ENCODE measurements at places on chromosomes 6 and 20.
A peak's percentile ranks its signal among the peaks of the same experiment; 100 is the strongest.

- DNase-seq, result peak; percentile 48
Measured at GRCh38 chr20:35311409-35311808, 19.2 kb upstream of the FAM83C start.

DNA sequence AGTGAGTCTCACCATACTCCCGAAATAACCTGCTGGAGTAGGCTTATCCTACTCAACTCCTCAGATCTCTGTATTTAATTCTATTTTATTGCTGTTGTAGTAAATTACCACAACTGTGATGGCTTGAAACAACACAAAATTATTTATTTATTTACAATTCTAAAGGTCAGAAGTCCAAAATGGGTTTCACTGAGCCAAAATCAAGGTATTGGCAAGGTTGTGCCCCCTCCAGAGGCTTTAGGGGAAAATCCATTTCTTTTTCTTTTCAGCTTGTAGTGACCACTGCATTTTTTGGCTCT lies 869 bp upstream of the SLC17A2 start:
- DNase-seq, result no peak

DNA sequence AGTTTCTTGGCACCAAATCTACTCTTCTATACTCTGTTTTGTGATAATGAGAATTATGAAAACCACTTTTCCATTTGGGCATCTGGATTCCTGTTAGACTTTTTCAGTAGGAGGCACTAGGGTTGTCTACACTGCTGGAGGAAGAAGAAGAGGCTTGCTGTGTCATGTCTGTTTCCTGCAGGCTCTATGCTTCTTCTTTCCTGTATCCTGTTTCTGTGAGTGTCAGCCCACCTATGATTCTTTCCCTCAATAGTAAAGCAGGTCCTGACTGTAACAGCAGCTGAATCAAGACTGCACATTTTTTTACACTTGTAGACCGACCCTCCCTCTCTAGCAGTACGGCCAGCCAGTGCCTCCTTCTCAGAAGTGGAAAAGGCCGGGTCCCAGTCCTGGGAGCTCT lies 603.9 kb downstream of the HDGFL1 start:
- no peak for DNase-seq

- no peak for DNase-seq
Measured at GRCh38 chr20:62805711-62806382, 1.2 kb downstream of the OGFR start.

DNA sequence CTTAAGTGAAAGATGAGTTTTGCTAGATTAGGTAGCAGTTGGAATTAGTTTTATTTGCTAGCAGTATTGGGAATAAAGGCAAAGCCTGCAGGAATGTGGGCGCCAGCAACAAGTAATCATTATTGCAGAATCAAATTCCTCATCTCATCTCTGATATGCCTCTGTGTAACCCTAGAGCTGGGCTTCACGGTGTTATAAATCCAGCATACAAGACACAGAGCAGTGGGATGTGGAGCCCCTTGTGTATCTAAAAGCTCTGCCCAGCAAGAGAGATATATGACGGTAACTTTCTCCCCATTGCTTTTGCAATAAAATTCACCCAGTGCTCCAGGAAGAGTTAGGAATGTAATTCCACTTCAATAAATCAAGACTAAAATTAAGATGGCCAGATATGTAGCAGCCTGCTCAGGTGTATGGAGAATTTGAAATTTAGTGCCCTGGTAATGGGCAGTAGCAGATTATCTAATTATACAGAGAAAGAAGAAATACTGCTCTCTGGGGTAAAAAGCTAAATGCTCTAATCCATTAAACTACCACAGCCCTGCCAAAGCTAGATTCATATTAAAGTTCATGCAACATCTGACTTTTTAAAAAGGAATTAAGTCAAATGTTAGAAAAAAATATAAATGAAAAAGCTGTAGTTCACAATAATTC lies 5.6 kb upstream of the BLOC1S5 start:
- DNase-seq, result no peak

All from epithelial cell of proximal tubule (primary cell).